ENCODE measurements at places on chromosomes 4 and X.
A peak's percentile ranks its signal among the peaks of the same experiment; 100 is the strongest.

GRCh38 chr4:105520819-105521790 is 31.3 kb upstream of the ARHGEF38 start:
- no peak for DNase-seq

DNA sequence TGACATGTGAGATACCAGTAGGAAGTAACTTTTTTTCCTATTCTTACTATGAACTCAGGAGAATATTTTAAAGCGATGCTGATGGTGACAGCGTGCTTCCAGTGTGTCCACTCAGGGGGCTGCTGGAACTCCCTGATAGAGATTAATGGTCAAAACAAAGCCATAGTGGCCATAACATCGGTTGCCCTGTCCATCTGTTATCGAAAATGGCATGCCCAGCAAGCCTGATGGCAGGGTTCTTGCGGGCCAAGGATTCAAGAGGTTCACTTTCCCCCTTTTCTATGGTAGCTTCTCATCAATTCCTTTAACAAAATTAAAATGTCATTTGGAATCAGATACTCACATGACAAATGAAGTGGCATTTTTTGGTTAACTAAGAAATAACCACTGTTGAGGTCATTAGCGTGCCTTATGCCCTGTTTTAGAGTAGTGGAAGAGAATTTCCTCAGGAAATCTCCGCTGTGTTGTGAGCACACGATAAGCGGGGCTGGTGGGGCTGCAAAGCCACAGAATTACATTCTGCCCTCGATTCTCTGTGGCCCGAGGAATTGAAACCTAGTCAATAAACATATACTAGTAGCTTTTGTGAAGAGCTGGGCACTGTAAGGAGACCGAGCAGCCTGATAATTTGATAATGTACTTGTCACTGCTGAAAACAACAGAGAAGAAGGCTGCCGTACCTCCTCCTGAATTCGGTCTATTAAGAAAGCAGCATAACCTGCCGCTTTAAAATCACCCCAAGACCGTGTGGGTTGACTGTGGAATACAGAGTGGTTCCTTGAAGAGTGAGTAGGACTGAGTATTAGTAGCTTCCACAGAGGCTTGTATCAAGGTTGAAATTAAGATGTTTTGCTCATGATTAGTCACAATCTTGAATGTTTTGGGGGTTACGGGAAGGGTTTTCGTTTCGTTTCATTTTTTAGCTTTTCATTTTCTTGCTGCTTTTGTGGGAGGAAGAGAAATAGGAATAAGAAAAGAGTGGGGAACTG is 46.7 kb downstream of the PTCHD1 start:
- no peak for DNase-seq

DNA sequence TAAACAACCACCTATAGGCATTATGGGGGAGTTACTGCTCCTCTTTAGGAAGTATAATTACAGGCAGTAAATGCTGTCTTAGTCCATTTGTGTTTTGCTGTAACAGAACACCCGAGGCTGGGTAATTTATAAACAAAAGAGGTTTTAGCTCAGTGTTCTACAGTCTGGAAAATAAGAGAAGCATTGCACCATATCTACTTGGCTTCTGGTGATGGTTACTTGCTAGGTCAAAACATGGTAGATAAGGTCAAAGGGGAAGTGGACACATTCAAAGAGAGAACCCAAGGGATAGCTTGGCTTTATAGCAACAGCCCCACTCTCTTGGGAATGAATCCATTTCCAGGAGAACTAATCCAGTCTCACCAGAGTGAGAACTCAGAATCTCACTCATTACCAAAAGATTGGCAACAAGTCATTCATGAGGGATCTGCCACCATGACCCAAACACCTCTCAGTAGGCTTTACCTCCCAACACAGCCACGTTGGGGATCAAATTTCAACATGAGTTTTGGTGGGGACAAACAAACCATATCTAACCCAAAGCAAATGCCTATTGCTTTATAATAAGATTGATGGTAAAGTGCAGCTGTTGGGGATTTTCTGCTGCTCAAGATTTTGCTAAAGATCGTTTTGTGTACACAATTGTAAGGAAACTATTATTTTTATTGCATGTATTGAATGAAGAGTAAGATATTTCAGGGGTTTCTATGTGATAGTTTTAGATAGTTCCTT is 32.6 kb downstream of the STAG2 start:
- no peak for DNase-seq

- no peak for DNase-seq
These were observed 326.4 kb downstream of the EVC2 start for GRCh38 chr4:5381961-5382441.

GRCh38 chr4:1403177-1403583 is 3.1 kb downstream of the NKX1-1 start:
- DNase-seq = no peak

- no peak for DNase-seq
These were observed 33.1 kb downstream of the STPG2 start for GRCh38 chr4:98110214-98110613.

DNA sequence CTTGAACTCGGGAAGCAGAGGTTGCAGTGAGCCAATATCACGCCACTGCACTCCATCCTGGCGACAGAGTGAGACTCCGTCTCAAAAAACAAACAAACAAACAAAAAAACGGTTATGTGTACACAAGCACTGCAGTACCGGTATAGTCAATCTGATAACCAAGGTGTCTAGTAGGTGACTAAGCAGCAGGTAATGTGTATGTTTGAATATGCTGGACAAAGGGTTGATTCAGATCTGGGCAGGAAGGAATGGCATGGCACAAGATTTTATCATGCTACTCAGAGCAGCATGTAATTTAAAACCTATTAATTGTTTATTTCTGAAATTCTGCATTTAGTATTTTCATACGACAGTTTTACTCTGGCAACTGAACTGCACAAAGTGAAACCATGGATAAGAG is 41.7 kb downstream of the MAGEC1 start:
- DNase-seq = no peak

DNA sequence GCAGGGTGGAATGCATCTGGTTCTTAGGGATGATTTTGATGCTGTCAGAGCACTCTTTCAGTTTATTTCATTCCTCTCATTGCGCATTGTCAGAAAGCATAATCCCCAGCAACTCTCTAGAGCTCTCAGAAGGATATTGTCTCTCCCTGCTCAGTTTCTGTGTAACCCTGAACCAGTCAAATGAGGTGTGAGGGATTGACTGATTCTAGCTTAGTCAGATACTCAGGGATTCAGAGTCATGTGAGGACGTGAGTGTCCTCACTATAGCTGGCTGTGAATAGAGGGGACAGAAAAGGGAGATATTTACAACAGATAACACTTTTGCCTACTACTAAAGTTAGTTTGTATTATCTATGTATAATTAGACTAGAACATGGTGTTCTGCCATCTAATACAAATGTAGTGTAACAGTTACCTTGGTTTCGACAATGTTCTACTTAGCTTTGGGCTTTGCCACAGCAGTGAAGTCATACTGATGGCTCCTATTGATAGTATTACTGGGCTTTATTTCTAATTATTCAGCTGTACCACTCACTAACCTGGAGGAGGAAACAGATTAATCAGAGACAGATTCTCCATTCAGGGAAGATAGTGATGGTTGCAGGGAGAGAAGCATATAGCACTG is 19.5 kb downstream of the AP1AR start:
- DNase-seq = no peak

- peak; percentile 25 for DNase-seq
These were observed 112.3 kb downstream of the NYX start for GRCh38 chrX:41559235-41560052.

- DNase-seq = no peak
These were observed 106.9 kb upstream of the DCAF12L2 start for GRCh38 chrX:126272795-126273497.

DNA sequence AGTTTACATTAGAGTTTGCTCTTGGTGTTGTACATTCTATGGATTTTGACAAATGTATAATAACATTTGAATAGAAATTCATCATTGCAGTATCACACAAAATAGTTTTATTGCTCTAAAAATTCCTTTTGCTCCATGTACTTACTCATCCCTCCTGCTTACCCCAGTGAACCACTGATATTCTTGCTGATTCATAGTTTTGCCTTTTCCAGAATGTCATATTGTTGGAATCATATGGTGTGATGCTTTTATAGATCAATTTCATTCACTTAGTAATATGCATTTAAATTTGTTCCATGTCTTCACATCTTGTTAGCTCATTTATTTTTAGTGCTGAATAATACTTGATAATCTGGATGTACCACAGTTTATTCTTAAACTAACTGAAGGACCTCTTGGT is 1593.2 kb downstream of the C4orf33 start:
- DNase-seq = no peak

GRCh38 chr4:187139141-187139540 is 415.5 kb upstream of the FAT1 start:
- no peak for DNase-seq

DNA sequence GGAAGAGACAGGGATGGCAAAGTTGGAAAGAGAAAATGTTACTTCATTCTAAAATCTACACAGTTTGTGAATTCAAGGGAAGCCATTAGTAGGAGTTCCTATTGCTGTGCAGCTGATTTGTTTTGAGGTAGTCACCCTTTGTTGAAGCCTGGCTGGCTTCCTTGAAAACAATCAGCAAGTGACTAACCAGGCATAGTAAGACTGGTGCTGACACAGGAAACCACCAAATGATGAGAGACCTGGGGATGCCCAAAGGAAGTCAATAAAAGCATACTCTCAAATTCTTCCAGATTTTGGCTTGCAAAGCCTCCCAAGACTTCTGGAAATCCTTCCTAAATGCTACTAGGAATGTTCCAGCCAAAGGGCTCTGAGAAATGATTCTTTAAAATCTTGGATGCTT is 23.9 kb upstream of the PRDM8 start:
- no peak for DNase-seq

GRCh38 chr4:112093636-112094202 is 51.5 kb upstream of the FAM241A start:
- DNase-seq = no peak

DNA sequence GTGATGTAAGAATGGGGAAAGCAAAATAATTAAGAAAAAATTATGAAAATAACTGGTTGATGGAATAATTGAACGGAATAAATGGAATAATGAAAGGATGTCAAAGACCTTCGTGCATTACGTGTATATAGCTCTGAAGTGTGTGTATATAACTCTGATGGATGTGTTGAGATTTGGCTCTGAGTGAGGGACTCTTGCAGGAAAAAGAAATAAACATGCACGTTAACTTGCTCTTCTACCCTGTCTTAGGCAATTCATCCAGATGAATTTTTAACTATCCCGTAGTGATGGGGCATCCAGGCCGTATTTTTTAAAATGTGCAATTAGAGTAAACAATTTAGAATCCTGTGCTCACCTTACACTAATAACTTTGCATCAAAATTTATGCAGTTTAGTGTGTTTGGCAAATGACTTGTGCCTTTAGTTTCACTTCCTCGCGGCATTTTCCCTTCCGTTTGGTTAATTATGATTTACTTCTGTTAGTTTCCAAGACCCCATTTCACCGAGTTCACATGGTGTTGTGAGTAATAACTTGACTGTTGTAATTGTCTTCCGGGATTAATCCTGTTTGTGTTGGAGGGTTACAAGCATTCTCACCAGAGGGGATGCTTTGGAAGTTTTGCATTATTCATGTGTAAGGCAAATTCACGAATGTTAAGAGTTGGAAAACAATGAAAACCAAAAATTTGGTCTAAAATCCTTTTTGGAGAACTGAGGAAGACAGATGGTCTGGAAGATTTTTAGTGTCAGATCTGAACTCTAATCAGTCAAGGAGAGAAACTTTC is 256.5 kb upstream of the FAT1 start:
- no peak for DNase-seq

GRCh38 chr4:139852612-139853269 is 187.1 kb downstream of the MGST2 start:
- DNase-seq = no peak

GRCh38 chrX:129093706-129094105 is 429.6 kb downstream of the SMARCA1 start:
- DNase-seq = no peak

- no peak for DNase-seq
These were observed 172.2 kb downstream of the PPARGC1A start for GRCh38 chr4:23717528-23718248.

DNA sequence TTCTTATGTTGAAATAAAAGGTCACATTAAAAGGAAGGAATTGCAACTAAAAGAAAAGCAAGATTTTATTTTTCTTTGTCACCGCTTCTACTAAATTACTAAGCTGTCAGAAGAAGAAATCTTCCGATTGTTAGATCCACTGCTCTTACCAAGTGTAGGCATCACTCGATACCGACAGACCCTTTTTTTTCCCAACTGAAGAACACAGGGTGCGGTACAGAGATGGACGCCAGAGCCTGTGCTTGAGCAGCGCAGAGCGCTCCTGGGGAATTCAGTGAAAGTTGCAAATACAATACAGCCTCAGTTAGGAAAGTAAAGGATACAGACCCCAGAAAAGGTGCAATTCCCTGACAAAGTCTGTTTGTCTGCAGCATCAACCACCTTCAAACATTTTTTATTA is 94.9 kb upstream of the WDR17 start:
- DNase-seq = no peak

GRCh38 chr4:178415925-178416324 is 973.7 kb upstream of the AGA start:
- DNase-seq = no peak

- no peak for DNase-seq
These were observed 831.9 kb downstream of the TRIML1 start for GRCh38 chr4:188971125-188971524.

DNA sequence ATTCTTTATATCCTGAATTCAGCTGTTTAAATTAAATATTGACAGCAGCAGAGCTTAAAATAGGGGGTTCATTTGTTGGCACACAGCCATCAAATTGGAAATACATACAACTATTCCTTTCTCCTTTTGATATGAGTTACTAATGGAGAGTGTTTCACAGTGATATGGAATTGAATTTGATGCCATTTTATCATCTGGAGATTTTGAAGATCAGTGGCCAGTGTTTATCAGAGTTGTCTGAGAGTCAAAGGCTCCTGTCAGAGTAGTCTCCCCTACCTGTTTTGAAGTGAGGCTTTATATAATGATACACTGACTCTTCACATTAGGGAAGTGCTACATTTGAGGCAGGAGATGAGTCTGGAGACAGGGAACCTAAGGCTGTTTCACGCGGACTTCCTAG is 1286.3 kb downstream of the TECRL start:
- no peak for DNase-seq

GRCh38 chrX:11437642-11438379 is 144.6 kb downstream of the AMELX start:
- DNase-seq = no peak

- DNase-seq = no peak
These were observed 238.0 kb downstream of the PDGFC start for GRCh38 chr4:156733582-156733981.

GRCh38 chr4:82482387-82482786 is 52.0 kb downstream of the ENOPH1 start:
- no peak for DNase-seq

DNA sequence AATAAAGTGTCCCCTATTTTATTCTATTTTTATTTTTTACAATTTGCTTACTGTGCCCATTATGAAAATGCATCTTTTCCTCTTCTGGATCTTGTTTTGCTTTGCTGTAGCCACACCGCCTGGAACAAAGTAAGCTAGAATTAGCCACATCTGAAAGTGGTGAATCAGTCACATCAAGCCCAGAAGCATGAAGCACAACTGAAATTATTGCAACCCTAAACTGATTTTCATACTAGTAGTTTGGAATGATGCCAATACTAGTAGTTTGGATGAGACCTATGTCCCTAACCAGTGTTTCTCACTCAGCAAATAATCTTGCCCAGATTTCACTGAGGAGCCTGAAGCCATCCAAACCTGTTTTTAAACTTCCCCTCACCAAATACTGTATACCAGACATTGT is 303.0 kb downstream of the EPHA5 start:
- no peak for DNase-seq

- DNase-seq = no peak
These were observed 2.6 kb downstream of the PLP1 start for GRCh38 chrX:103779141-103779789.

All from stimulated activated CD8-positive, alpha-beta memory T cell treated with anti-CD3 and anti-CD28 coated beads, Interleukin-7, amount 100 ng/mL, for 48 hours (primary cell).